ENCODE measurements at places on chromosomes 13 and 19. TPM values are rescaled to one million over a fixed set of nuclear protein-coding genes. Genes with fewer than 3 reads are reported as not detected.

Gene KLK15
- not detected for total RNA-seq

Gene B3GNT8
- total RNA-seq: 4.7 TPM

Gene ZNF677
- 56.5 TPM for total RNA-seq

Gene KLK2
- total RNA-seq: not detected

Gene ELSPBP1
- total RNA-seq: not detected

Gene SLC27A5
- 13.6 TPM for total RNA-seq

Gene FPR2
- total RNA-seq: not detected

Gene NDUFS7
- 62.5 TPM for total RNA-seq

GRCh38 chr19:17114414-17114831 lies 38.8 kb downstream of the MYO9B start:
- no peaks in the 10 kb centered on the region for H3K4me1 ChIP-seq
- DNase-seq: peak; percentile 70
- H3K27me3 ChIP-seq: no peaks in the 10 kb centered on the region
- H3K36me3 ChIP-seq: peaks cover 12% of the 10 kb centered on the region
- no peak overlapping the region for H3K4me3 ChIP-seq

GRCh38 chr13:57629391-57629804 lies 2.1 kb upstream of the PCDH17 start:
- peaks cover 67% of the 10 kb centered on the region for H3K27me3 ChIP-seq
- peak overlapping the region; percentile 87 for H3K4me3 ChIP-seq
- peaks cover 5% of the 10 kb centered on the region for H3K4me1 ChIP-seq
- DNase-seq: no peak
- no peak overlapping the region for H3K27ac ChIP-seq

- H3K27ac ChIP-seq: no peak overlapping the region
- no peak for DNase-seq
- no peaks in the 10 kb centered on the region for H3K4me1 ChIP-seq
- no peaks in the 10 kb centered on the region for H3K36me3 ChIP-seq
Observed at GRCh38 chr19:54616821-54617560, 13.3 kb upstream of the LILRB1 start.

- peak; percentile 64 for DNase-seq
- no peaks in the 10 kb centered on the region for H3K27me3 ChIP-seq
- H3K36me3 ChIP-seq: no peaks in the 10 kb centered on the region
Observed at GRCh38 chr13:45300190-45300985, 40.6 kb downstream of the TPT1 start.

GRCh38 chr13:80055847-80056246 lies 285.1 kb downstream of the SPRY2 start:
- DNase-seq: no peak
- H3K4me3 ChIP-seq: no peak overlapping the region
- no peak overlapping the region for H3K27ac ChIP-seq
- no peaks in the 10 kb centered on the region for H3K36me3 ChIP-seq
- no peaks in the 10 kb centered on the region for H3K4me1 ChIP-seq

- no peak overlapping the region for H3K27ac ChIP-seq
- H3K36me3 ChIP-seq: no peaks in the 10 kb centered on the region
- H3K4me1 ChIP-seq: no peaks in the 10 kb centered on the region
- H3K4me3 ChIP-seq: no peak overlapping the region
- no peak for DNase-seq
Observed at GRCh38 chr13:86992251-86992650, 678.9 kb upstream of the SLITRK5 start.

DNA sequence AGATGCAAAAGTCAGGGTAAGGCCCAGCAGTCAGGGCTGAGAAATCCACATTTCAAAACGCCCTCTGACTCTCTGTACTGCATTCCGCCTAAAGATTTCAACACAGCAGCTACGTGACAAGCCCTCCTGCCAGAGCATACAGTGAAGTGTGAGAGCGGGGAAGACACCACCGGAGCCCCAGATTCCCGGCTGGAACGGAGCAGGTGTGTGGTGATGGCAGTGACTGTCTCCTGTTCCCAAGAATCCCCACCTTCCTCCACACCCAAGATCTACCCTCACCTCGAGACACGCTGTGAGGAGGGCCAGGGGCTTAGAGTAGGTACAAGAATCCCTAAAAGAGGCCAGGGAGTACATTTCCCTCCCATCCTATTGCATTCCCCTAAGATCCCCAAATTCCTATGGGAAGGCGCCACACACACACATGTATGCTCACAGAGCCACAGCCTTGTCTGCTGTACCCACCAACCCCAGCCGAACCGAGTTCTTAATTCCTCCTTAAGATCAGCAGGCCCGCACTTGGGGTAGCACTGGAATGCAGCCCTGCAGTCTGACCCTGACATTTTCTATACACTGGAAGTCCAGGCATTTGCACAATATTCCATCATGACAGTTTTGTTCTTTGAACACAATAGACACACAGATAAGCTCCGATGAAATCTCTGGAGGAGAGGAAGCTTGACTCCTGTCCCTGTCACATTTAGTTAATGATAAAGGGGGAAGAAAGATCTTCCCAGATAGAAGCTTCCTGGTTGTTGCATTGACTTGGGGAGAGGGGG lies 102.9 kb downstream of the FOXO1 start:
- DNase-seq: no peak
- no peaks in the 10 kb centered on the region for H3K27me3 ChIP-seq
- H3K27ac ChIP-seq: peak overlapping the region; percentile 10
- H3K4me1 ChIP-seq: peaks cover 18% of the 10 kb centered on the region

DNA sequence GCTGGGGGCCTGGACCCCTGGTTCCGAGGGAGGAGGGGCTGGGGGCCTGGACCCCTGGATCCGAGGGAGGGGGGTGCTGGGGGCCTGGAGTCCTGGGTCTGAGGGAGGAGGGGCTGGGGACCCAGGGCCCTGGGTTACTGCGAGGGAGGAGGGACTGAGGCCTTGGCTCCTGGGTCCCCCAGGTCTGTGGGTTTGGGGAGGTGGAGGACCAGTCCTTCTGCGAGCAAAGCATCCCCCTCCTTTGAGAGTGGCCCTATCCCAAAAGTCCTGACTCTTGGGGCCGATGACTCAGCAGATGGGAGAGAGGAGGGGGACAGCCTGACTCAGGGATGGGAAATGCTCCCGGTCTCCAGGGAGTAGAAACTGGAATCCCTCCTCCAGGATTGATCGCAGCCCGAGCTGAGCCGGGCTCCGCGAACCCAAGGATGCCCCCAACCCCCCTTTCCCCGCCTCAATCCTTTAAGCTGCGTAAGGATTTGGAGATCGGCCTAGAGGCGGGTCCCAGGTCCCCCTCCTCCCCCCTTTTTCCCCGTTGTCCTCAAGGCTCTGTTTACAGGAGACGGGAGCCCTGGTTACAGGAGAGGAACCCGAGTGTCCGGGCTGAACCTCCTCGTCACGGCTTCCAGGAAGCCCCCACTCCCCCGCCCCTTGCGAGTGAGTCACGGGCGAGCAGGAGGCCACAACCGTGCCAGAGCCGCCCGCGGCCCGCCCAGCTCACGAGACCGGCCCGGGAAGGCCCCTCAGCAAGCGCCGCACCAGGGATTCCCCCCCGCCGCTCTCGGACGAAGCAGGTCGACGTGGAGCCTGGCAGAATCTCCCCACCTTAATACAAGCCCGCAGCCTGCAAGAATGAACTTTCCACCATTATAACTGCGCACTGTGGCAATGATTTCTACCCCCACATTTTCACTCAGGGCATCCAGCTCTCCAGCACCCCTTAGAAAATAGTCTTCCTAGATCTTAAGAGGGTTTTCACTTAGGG lies 3.0 kb upstream of the ZFP36 start:
- peak overlapping the region; percentile 76 for H3K4me3 ChIP-seq
- peaks cover 7% of the 10 kb centered on the region for H3K36me3 ChIP-seq
- H3K4me1 ChIP-seq: peaks cover 24% of the 10 kb centered on the region
